ENCODE measurements at places on chromosomes 2 and 18.
A peak's percentile ranks its signal among the peaks of the same experiment; 100 is the strongest.

GRCh38 chr2:192007581-192008228 lies 160.8 kb upstream of the CAVIN2 start:
- no peak for DNase-seq

- no peak for DNase-seq
Measured at GRCh38 chr2:148920559-148920958, 45.5 kb downstream of the KIF5C start.

DNA sequence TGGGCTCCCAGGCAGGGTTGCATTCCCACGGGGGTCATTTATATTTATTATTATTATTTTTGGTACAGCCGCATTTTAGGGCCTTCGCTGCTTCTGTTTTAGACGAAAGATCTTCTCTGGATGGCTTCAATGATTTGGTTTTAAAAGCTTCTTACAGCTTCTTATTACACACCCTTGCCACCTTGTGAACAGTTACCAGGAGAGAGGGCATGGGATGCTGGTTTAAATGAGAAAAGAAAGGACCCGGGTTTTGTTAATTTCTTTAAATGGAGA lies 1.7 kb downstream of the SH3RF3 start:
- DNase-seq: no peak

DNA sequence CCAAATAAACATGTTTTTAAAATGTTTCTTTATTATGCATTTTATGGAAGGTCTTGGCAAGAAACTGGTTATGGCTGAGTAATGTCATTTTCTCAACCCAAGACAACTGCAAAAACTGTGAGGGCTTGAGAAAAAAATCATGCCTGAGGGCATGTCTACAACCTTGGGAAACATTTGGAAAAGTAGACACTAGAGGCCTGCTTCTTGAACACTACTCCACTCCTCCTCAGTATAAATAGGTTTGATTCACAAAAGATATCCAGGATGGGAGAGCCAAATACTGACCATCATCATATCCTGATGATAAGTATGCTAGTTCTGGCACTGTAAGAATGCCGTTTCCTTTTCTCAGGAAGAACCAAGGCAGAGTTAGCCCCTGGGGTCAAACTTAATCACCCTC lies 71.1 kb downstream of the OSR1 start:
- DNase-seq: no peak

- no peak for DNase-seq
Measured at GRCh38 chr2:53725662-53726061, 41.9 kb upstream of the CHAC2 start.

- DNase-seq: no peak
Measured at GRCh38 chr18:9211955-9212354, 75.4 kb downstream of the ANKRD12 start.

- no peak for DNase-seq
Measured at GRCh38 chr2:67689651-67690050, 292.5 kb downstream of the ETAA1 start.

GRCh38 chr2:151476287-151476686 lies 66.6 kb downstream of the RIF1 start:
- DNase-seq: no peak

DNA sequence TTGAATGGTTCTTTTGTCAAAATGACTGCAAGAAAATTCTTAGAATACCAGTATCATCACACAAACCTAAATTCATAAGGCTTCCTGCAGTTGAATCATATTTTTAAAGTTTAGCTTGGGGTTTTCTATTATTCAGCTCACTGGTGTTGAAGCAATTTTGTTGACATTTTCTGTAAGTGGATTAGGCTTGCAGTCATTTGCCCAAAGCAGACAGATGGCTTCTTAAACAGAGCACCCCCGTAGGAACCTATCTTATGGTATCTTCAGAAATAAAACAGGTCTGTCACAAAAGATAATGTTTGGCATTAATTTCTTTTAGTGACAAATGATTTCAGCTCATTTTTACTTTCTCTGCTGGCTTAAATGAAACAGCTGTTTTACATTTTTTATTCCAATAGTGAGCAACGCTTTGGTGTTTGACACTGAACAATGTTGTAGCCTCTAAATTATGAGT lies 331.1 kb downstream of the PLCL1 start:
- DNase-seq: no peak

DNA sequence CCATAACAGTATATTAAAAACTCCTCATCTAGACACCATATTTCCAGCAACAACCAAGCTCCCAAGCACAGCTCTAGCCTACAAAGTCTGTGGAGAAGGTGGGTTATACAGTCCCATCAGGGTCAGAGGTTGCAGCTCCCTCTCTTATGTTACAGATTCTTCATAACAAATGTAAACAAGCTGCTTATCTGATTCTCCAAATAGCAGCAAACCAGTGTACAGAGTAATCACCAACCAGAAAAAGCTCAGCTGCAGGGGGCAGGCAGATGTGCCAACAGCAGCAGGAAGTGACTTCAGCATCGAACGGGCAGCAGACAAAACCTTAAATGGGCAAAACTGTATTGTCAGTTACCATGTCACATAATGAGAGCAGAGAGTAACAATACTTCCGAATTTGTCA lies 52.9 kb upstream of the NABP1 start:
- DNase-seq: peak; percentile 25

- DNase-seq: peak; percentile 21
Measured at GRCh38 chr18:47050468-47050867, 15.0 kb upstream of the ELOA2 start.

GRCh38 chr2:68190991-68191731 lies 33.5 kb downstream of the PNO1 start:
- DNase-seq: no peak

DNA sequence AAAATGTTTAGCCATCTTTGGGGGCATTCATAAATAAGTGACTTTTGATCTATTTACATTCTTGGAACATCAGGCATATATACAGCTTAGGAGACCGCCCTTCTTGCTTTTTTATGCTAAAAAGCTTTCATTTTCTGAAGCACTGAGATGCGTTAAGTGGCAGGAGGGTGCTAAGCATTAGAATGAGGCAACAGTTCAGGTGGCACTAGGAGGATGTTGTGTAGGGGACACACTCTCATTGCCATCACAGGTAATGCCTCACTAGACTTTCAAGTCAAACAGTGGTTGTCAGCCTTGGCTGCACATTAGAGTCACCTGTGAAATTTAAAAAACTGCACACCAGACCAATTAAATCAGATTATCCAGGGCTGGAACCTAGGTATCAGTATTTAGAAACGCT lies 39.1 kb downstream of the EHBP1 start:
- no peak for DNase-seq

- no peak for DNase-seq
Measured at GRCh38 chr18:56112013-56112749, 524.2 kb upstream of the TCF4 start.

DNA sequence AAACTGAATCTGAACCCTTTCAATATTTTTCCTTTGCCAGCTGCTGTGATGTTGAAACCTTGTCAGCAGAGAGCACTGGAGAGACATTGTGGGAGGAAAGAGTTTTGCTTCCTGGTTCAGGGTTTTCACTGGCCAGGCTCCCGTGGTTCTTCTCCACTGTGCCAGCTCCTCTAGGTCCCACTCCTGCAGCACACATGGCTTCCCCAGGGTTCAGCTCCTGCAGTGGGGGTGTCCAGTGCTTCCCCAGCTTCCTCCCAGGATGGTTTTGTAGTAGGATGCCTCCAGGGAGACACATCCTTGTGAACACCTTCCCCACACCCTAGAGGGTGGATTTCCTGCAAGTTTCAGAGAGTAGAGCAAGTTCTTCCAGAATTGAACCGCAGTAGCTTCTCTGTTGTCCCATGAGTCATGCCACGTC lies 24.0 kb upstream of the SULT1C3 start:
- DNase-seq: peak; percentile 49

DNA sequence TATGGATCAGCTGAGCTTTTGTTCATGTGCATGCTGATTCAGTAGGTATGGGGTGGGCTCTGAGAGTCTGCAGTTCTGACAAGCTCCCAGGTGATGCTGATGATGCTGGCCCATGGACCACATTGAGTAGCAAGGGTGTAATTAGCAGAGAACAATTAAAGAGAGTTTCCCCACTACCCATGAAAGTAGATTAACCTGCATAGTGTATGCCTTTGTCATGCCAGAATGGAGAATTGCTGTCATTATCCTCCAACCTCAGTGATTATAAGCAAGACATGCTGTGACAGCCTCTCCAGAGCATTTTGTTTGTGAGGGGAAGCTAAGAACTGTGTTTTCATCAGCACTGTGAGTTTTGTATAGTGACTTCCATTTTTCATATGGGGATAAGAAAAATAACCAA lies 59.5 kb upstream of the LYPD1 start:
- DNase-seq: no peak

GRCh38 chr2:229202646-229203045 lies 68.4 kb downstream of the PID1 start:
- DNase-seq: no peak

- DNase-seq: no peak
Measured at GRCh38 chr18:40124107-40124506, 1830.9 kb upstream of the PIK3C3 start.

DNA sequence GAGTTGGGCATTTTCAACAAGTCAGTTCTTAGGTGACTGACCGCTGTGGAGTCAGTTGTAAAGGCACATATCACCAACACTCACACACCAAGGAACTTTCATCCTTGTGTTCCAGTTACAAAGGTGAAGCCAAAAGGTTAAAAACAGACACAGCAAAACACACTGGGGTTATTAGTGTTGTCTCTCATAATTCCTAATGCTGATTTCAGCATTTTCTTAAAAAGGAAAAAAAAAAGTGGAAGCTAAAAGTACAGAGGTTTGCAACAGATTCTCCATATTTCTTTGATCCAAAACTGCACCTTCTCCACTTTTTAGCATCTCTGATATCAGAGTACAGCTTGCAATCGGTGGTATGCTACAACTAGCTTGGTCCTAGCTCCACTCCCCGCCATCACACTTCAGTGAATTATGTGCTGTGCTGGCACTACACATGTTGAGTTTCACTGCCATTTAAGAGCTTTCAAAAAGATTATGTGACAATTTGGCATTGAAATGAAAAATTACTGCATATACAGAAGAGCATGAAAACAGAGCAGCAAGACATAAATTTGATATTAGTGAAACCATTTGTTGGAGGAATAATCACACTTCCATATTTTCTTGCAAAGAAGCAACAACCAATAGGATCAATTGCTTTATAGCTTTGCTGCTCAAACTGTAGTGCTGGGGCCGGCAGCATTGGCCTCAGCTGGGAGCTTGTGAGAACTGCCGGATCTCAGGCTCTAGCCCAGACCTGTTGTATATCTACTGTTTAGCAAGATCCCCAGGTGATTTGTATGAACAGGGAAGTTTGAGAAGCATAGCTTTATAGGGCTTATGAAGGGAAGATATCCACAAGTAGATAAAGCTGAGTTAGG lies 62.3 kb upstream of the DAPL1 start:
- DNase-seq: peak; percentile 21

DNA sequence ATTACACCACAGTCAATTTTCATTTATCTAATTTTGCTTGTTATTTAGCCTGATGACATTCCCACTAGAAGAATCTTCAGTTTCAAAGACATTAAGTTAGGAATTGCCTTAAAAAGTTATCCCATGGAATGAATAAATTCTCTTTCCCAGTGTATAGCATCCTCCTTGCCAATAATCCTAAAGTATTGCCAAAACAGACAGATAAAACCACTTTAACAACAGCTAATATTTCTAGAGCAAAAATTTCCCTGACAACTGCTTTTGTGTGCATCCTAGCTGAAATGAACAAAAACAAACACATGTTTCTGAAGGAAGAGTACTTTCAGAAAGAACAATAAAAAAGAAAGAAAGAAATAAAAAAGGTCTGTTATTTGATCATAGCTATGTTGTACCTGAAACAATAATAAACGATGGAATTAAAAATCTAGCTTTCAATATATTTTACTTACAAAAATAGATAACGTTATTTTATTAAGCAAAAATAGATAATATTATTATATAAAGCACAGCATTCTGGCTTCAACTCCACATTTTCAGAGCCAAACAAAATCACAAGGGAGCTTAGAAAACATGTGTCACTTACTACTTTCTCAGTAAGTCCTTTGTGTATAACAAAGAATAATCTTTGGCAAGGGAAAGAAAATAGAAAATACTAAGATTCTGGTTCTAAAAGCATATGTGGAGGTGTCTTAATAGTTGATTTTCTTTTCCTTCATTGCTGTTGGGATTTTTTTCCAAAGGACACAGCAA lies 939.0 kb upstream of the CRIM1 start:
- no peak for DNase-seq

GRCh38 chr2:226794751-226795171 lies 4.9 kb downstream of the IRS1 start:
- DNase-seq: no peak

DNA sequence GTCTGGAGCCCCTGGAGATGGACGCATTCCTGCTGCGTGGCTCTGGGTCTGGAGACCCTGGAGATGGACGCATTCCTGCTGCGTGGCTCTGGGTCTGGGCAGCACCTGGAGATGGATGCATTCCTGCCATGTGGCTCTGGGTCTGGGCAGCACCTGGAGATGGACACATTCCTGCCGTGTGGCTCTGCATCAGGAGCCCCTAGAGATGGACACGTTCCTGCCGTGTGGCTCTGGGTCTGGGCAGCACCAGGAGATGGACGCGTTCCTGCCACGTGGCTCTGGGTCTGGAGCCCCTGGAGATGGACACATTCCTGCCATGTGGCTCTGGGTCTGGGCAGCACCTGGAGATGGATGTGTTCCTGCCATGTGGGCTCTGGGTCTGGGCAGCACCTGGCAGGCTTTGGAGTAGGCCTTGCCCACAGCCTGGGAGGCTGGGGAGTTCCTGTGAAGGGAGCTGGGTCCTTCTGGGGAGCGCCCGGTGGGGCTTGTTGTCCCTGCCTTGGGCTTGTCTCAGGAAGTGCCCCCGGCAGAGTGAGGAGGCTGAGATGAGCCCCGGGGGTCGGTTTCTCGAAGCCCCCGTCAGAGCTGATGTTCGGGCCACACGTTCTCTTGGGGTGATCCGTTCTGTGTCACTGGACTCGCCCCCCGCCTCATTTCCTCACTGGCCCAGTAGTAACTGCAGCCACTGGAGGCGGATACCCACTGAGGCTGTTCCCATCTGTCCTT lies 41.0 kb downstream of the SH3BP4 start:
- DNase-seq: no peak

DNA sequence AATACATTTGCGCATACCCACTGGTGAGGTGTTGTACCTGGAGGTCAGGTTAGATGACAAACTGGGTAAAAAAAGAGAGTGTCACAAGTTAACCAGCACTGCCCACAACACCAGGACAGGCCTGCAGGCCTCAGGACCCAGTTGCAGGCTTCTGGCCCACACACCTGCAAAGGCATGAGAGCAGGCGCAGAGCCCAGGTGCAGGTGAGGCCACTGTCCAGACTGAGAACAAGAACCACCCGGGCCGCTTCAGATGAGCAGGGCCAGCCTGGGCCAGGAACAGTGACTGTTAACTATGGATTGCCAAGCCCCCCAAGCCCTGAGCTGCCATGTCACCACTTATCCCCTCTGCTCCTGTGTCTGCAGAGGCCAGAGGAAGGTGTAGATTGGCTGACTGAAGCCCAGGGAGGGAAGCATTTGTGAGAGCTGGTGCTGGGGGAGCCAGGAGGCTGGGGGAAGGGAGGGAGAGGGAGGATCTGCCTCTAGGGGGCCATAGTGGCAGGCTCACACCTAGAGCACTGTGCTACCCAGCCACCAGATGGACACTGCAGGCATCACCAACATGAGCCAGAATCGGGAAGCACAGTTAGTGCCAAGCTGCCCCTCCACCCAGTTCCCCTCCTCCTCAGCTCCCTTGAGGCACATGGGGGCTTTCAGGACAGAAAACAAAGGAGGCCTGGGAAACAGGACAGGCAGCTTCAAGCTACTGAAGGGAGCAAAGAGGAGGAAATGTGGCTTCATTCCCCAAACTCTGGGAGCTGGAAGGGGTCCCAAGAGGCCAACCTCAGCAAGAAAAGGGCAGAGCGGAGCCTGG lies 35.4 kb downstream of the SFXN5 start:
- no peak for DNase-seq

Measured in NCI-H510A treated with DMSO at 0.1 percent for 48 hours (cell line).